Hematopoietic multipotent progenitor cell (in vitro differentiated cells): ENCODE measurements at places on chromosomes 2 and 18. TPM values are rescaled to one million over a fixed set of nuclear protein-coding genes. Genes with fewer than 3 reads are reported as not detected.

The ASXL3 gene
- total RNA-seq: under 0.01 TPM

GRCh38 chr2:310994-311393 is 23.1 kb upstream of the ALKAL2 start:
- no peak for DNase-seq

The L3MBTL4 gene
- 8.1 TPM for total RNA-seq

DNA sequence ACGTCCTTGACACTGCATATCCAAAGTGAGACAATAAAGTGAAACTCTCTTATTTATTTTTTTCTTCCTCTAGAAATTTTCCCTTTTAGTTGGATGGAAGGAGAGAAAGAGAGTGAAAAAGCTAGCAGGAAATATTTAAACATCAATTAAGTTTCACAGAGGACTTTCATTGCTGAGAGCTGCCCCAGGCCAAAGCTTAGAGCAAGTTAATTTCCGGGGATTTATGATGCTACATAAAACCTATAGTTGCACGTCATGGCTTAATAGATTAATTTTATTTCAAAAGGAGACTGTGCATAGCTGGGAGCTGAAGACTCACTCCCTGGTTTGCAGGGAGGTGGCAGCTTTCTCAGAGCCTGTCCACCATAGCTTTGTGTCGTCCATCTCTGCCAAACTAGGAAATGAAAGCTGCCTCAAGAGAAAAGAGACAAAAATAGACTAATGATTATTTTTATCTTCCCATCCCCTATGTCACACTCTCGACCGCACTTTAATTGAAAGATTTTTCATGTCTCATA is 323.3 kb upstream of the RAB6C start:
- no peak for DNase-seq

The SLC11A1 gene
- total RNA-seq: 3.8 TPM

The CRYGC gene
- total RNA-seq: not detected

DNA sequence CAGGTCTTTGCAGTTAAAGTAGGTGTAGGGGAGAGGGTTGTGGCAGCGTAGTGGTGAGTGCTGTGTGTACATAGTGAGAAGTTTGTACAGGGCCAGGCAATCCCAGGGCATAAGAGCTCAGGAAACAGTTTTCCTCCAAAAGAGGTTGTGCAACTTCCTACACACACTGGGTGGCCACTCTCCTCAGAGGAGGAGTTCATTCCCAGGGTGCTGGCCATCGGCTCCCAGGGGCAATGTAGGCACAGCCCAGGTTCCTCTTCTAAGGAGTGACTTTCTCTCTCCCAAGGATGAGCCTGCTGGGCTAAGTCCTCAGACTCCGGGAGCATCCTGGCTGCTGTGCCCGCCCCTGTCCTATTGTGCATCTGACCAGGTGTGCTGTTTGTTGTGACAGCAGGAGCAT is 3.0 kb downstream of the ACOXL start:
- no peak for DNase-seq

DNA sequence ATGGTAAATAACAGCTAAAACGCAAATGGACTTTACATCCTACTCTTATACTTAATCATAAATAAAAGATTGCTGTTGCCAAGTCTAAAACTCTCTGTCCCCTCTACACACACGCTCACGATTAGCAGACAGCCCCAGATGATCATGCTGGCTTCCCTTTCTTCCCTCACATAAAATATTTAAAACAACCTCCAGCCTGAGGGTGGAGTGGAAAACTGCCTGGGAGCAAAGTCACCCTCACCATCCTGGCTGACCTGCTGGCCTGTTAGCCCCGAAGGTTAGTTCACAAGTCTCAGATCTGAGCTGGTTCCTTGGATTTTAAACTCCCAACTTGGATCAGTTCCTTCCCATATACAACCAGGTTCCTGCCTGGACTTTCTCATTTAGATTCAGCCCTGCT is 288.2 kb downstream of the NBAS start:
- no peak for DNase-seq

The LINC00305 gene
- not detected for total RNA-seq

- DNase-seq: no peak
Observed at GRCh38 chr18:26091047-26091630, 726 bp upstream of the SS18 start.

The PLEK gene
- total RNA-seq: 48.2 TPM

The CAB39 gene
- 31.0 TPM for total RNA-seq

The PJVK gene
- total RNA-seq: 0.81 TPM

GRCh38 chr2:110858135-110858725 is 125.9 kb downstream of the ACOXL start:
- peak; percentile 53 for DNase-seq

The CCDC148 gene
- not detected for total RNA-seq

The RAB6C gene
- total RNA-seq: under 0.01 TPM

DNA sequence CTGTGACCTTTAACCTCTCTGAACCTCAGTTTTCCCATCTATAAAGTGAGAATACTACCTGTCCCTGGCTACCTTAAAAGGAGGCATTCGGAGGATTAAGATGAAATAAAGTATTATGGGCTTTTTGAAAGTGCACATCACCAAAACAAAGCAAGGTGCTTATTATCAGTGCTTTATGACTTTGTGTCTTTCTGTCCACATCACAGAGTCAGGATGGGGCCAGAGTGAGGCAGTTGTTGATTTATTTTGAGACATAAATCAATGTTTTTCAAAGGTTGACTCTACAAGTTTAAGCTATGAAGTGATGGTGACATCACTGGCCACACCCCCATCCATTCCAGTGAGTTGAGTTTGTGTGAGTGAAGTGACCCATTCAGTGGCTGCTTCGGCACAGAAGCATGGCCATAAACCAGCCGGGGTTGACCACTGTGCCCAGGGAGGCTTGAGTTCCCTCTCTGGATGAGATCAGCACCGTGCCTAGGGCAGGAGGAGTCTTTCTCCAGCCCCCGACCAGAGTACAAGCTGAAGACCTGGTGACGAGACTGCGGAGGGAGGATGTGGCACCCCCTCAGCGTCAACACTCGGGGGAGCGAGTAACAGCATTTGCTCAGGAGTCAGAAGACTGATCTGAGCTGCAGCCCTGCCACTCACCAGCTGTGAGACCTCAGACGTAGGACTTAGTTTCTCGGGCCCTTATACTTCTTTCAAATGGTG is 89.0 kb upstream of the PPP1CB start:
- no peak for DNase-seq

DNA sequence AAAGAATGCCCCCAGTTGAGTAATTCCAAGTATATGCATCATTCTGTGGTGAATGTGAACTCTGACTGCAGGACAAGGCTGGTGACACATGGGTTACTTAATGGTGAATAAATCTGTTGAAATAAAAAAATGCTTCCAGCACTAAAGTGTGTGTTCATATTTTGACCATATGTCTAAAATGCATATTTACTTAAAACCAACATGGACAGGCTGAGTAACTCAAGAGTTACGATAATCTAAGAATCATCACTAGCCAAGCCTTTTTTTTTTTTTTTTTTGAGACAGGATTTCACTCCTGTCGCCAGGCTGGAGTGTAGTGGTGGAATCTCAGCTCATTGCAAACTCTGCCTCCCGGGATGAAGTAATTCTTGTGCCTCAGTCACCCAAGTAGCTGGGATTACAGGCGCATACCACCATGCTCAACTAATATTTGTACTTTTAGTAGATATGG is 47.1 kb upstream of the CCBE1 start:
- no peak for DNase-seq

The ST8SIA5 gene
- total RNA-seq: under 0.01 TPM

The MRPL33 gene
- total RNA-seq: 9.2 TPM

DNA sequence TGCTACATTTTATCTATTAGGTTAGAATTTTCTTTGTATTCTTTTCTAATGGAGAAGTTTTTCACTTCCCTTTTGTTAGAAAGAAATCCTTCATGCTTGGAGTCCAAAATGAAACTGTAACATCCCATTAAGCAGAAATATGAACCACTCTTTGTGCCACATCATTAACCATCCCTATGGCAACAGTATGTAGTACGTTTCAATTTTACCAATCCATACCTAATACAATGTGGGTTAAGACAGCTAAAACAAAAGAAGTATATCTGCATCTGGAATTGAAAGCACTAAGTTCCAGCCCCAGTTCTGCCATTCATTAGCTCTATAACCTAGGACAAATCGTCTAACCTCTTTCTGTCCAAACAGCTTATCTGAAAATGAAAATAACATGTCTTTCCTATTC is 409.2 kb upstream of the SPHKAP start:
- DNase-seq: no peak

The AGPS gene
- 45.0 TPM for total RNA-seq

DNA sequence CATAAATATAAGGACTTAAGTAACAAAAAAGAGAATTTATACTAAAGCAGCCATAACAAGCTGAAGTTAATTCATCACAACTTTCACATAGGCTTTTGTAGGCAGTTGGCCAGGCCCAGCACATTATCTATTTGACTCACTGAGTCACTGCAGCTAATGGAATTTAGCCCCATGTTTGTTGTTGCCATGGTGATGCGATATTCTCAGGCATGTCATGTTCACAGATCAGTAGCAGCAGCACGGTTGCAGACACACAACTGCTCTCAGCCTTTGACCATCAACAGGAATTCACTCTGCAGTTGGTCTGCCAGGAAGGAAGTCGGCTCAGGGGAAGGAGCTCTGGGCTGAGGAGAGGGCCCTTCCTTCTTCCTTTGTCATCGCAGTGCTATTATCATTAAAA is 639.8 kb downstream of the TMEM182 start:
- no peak for DNase-seq

- no peak for DNase-seq
Observed at GRCh38 chr2:128368437-128369107, 49.9 kb upstream of the HS6ST1 start.

The LGALSL gene
- 2.2 TPM for total RNA-seq

The VWA3B gene
- total RNA-seq: under 0.01 TPM

GRCh38 chr2:109720380-109721106 is 73.6 kb upstream of the RGPD5 start:
- no peak for DNase-seq

DNA sequence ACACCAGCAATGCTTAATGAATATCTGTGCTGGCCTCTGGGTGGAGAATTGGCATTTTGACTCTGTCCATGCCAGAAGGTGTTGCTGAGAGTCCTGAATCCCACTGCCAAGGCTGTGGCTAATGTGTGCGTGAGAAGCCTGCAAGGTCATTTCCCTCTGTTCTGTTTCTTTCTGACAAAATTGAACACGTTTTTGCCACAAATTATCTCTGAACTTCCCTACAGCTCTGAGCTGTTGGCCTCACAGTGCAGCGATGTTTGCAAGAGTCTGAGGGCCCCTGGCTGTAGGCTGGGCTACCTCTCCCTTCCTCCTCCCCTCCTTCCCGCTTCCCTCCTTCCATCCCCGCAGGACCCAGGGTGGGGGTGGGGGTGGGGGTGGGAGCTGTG is 154.1 kb upstream of the HS6ST1 start:
- DNase-seq: no peak

DNA sequence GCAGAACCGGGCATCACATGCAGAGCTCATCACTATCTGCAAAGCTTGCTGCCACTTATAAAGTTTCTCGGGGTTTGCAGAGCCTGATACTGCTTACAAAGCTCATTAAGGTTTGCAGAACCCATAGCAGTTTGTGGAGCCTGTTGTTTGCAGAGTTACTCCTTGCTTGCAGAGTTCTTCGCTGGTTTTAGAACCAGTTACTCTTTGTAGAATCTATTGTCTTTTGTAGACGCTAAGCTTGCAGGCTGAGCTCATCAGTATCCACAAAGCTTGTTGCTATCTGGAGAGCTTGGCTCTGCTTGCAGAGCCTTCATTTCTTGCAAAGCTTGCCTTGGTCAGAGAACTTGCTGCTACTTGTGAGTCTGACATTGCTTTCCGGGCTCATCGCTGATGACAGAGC is 106.9 kb downstream of the CELF4 start:
- DNase-seq: no peak

- no peak for DNase-seq
Observed at GRCh38 chr18:1779587-1779986, 791.7 kb downstream of the METTL4 start.

DNA sequence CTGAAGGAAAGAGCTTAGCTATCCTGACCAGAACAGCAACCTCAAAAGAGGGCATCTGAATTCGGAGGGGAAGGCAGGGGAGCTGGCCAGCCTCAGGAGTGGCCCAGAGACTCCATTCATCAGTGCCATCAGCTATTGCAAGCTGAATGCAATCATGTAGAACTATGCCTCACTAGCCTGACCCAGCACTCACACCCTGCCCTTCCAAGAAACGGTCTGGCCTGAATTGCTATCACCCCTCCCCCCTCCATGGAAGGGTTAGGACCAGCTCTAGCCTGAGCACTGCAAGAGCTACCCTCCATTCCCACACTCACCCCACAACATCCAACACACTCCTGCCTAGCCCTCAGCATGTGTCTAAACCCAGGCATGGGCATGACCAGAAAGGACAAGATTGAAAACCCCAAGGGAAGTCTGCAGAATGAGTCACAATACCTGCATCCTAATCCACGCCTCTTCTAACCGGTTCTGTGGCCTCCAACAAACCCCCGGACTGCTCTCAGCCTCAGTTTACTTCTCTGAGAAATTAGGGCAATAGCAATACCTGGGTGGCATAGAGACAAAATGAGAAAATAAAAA is 120.3 kb downstream of the BCL11A start:
- no peak for DNase-seq

- no peak for DNase-seq
Observed at GRCh38 chr2:233185963-233186362, 65.5 kb upstream of the ATG16L1 start.

The AQP12B gene
- total RNA-seq: under 0.01 TPM

GRCh38 chr2:195304310-195304709 is 352.7 kb upstream of the SLC39A10 start:
- no peak for DNase-seq

GRCh38 chr2:163572850-163573249 is 163.0 kb downstream of the FIGN start:
- no peak for DNase-seq

- DNase-seq: no peak
Observed at GRCh38 chr2:64263315-64263714, 119.1 kb upstream of the PELI1 start.

DNA sequence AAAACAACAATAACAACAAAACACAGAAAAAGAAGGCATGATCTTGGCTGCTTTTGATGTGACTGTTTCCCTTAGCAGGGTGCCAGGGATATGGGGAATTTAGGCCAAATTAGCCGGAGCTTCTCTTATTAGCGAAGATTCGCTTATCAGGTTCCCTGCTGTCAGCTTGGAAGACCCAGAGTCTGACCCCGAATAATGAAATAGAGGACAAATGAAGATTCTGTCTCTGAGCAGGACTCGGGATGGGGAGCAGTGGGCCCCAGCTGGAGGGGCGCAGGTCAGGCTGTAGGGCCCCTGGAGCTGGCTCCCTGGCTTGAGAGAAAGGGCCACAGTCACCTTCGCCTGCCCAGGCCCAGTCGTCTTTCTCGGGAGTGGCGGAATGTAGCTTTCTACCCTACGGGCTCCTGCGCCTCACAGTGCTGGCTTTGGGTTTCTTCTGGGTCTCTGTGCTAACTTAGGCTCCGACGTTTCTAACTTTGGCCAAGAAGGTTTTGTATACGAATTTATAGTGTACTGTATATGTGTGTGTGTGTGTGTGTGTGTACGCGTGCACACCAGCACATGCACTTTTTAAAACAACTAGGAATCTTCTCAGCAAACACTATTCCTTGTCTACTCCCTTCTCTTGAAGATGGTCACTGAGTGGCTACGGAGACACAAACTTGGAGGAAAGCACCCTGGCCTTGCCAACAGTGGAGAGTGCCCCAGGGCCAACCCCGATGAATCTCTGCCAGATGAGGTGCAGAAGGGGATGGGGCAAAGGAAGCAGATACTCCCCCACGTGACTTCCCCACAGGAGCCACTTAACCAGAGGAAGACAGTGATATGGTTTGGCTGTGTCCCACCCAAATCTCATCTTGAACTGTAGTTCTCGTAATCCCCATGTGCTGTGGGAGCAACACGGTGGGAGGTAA is 195.6 kb upstream of the COPS8 start:
- no peak for DNase-seq

The LYPD6B gene
- total RNA-seq: 0.81 TPM

The FBXO41 gene
- total RNA-seq: 10.5 TPM
